CD4-positive, alpha-beta T cell treated with Interleukin-15 for 4 hours (primary cell): ENCODE measurements at places on chromosomes 1 and 21.

DNA sequence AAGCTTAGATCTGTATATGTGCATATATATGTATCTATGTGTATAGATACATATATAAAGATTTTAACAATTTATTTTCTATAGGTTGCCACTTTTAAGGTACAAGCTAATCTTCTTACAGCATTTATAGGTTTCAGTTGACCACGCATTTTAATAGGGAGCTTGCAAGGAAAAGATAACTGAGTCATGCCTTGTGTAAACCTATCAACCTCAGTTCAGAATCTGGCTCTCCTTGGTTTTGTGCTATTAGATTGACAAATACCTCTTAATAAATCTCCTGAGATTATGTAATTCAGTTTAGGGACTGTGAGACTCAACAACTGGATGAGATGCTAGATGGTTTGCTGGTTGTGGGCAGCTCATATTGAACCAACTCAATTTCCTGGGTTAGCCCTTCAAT is 114.7 kb upstream of the SERBP1 start:
- DNase-seq, result no peak

- DNase-seq, result no peak
Measured at GRCh38 chr1:168416220-168416619, 127.6 kb downstream of the XCL2 start.

DNA sequence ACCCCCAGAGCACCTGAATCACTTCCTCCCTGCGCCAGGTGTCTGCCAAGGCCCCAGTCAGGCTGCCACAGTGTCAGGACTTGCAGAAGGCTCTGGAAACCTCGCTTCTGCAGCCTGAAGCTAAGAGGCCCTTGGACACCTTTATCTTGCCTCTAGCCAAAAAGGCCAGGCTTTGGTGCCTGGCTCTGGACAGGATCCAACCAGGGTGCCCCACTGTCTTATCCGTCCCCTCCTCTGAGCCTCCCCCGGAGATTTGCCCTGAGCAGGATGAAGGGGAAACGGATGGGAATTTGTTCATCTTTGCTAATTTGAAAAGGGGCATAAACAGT is 12.8 kb upstream of the CLSTN1 start:
- DNase-seq, result no peak

DNA sequence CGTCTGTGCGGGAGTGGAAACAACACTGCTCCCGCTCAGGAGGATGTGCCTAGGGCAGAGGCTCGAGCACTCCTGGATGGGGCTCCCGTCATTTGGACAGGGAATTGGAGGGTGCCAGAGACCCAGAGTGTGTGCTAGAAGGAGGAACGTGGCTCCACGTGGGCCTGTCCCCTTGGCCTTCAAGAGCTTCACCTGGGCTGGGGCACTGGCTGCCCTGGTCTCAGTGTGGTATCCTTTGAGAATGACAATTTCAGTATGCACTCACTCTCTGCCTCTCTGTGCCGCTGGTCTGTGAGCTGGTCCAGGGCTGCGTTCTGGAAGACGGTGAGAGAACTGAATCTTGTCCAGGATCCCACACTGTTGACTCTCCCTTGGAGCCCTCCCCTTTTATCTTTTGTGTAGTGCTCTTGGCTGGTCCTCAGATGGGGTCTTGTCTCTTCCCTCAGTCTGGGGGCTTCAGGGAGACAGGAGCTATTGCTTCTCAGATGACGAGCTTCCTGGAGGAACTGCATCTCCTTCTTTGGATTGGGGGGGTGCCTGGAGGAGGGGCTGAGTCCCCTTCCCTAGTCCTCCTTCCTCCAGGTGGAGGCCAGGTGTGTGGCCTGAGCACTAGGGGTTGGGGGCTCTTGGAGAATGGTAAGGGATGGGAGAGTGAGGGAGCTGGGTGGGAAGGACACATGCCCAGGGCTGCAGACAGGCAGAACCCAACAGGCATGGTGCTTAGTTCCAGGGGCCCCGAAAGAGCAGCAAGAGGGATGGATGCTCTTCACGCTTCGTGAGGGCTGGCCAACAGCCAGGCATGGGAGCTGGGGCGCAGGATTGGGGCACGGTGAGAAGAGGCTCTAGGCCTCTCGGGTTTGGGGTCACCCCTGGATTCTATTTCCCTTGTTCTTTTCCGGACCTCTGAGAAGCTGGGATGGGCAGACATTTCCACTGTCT is 14.8 kb upstream of the ETV3L start:
- no peak for DNase-seq

- DNase-seq, result no peak
Measured at GRCh38 chr1:31482482-31483011, 69.5 kb downstream of the SERINC2 start.

GRCh38 chr21:38821248-38821647 is 15.5 kb downstream of the ETS2 start:
- no peak for DNase-seq

DNA sequence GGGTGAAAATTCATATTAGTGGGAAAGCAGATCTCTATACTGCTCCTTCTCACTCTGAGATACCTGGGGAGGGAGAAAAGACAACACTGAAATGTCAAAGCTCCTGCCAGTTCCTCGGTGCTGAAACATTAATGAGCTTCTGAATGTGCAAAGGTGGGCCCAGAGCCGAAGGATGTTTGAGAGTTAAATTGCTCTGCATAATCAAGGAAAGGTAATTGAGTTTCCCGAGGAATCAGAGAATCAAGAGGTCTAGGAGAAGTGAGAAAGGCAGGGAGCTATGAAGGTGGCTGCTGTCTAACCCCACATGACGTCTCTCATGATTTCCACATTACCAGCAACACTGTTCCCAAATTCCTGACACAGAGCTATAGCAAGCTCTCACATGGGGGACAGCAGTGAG is 346.7 kb downstream of the SMYD3 start:
- DNase-seq, result no peak

DNA sequence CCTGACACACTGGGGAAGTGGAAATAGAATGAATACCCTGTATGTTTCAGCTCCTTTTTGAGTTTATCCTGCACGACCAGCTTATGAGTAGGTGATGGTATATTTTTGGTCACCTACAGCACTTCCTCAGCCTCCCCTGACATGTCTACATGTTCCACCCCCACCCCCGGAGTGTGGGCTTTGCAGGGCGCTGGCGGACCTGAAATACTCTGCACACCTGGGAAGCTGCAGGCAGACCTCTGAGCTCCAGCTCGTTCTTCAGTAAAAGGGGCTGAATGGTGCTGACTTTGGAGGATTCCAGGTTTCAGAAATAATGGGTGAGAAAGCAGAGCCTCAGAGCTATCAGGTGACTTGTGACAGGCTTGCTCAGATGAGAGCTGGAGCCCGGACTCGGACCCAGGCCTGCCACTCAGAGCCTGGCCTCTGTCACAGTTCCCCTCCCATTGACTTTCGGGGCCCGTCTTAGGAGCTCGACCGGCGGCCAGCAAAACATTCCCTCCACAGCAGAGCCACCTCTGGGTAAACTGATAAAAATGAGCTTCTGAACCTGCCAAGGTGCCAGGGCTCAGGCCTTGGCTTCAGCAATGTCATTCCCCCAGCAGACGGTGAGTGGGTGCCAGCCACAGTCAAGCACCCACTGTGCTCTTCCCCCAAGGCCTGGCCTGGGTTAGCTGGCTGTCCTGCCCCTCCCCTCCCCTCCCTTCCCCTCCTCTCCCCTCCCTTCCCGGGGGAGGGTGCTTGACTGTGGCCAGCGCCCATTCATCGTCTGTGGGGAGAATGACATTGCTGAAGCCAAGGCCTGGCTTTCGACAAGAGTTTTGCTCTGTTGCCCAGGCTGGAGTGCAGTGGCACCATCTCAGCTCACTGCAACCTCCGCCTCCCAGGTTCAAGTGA is 30.1 kb downstream of the DOP1B start:
- DNase-seq, result no peak

DNA sequence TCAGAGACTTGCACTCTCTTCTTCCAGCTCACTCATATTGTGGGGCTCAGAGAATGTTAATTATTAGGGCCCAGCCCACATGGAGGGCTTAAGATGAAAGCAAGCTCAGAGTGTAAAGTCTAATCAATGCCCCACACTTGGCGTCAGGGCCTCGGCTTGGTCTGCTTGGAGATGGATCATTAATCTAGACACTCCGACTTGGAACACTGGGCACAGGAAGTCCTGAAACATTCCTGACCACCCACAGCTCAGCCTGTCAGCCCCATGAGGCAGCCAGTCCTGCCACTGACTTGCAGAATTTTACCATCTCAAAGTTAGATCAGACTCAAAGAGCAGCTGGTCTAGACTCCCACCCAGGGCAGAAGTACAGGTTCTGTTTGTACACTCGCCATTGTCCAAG is 69.8 kb upstream of the TRABD2B start:
- DNase-seq, result no peak

DNA sequence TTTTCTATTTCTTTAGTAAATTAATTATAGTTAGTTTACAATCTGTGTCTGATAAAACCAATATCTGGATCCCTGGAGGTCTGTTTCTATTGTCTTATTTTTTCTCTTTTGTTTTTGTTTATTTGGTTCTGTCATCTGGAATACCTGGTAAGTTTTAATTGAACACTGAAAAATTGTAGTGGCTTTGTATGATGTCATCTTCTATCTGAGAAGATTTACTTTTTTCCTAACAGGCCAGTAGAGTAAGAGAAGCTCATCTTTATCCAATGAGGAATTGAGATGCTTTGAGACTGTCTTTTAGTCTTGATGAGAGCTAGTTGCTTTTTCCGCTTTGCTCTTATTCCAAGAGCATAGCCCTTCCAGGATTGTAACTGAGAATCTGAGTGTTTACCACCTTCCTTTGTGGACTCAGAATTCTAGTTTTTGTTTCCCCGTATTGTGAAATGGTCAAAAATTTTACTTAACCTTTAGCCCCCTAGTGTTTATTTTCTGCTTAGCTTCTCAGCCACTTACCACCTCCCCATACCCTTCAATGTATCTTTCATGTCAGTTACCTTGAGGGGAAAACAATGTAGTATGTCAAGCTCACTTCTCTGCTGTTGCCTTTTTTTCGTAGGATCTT is 25.0 kb downstream of the PTGFRN start:
- DNase-seq, result peak; percentile 36

GRCh38 chr1:90970208-90970607 is 51.6 kb downstream of the ZNF644 start:
- no peak for DNase-seq

DNA sequence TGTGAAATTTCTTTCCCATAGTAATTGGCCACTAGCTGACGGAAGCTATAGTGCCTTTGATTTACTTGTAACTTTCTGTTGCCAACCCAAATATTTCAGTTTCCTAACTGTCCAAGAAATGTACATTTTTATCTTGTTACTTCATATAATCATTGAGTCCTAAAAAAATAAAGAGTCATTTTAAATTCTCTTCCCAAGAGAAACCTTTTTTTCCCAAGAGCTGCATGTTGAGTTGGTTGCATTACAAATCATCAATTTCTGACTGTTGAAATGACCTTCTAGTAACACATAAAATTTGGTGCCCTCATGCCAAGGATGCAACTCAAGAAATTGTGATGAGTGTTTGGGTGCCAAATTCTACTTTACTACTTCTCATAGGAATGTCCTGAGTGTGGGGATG is 61.0 kb downstream of the HMCN1 start:
- no peak for DNase-seq

GRCh38 chr1:3134381-3135072 is 65.5 kb downstream of the PRDM16 start:
- no peak for DNase-seq

DNA sequence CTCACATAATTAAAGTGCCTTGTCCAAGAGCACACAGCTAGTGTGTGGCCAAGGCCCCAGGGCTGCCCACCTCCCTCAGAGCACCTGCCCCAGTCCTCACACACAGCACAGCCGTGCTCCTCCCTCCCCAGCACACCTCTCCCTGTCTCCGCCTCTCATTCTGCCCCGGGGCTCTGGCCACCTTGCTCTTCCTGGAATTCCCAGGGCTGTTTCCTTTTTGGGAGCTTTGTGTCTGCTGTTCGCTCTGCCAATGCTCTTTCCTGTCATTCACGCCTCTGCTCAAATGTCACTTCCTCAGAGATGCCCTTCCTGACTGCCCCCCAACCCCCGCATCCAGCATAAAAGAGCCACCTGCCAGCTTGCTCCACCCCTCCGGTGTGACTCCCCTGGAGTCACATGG is 13.3 kb downstream of the SLC6A17 start:
- DNase-seq, result no peak

GRCh38 chr1:206824331-206824730 is 41.1 kb upstream of the IL20 start:
- no peak for DNase-seq

DNA sequence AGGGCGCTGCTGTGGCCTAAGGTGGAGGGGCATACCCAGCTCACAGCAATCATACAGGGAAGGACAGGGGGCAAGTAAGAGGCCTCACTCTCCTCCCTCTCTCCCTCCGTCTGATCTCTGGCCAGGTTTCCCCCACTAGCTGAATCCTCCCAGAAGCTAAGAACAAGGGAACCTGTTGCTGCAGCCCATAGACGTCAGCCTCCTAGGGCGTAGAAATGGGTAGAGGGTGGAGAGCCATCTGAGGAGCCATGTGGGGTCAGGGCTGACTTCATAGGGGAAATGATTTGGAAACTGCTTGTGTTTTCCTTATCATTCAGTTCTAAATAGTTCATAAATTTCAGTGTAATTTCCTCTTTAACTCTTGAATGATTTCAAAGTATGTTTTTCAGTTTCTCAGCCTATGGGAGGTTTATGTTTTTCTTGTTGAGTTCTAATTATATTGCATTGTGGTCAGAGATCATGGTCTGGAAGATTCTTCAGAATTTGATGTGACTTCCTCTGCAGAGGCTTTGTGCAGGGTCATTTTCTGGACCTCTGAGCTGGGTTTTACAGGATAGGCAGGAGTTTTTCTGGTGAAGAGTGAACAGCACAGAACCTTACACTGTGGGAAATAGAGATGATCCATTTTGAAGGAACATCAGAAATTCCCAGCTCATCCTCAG is 2.3 kb upstream of the MOB3C start:
- no peak for DNase-seq

GRCh38 chr1:21552715-21553114 is 43.5 kb downstream of the ALPL start:
- no peak for DNase-seq

DNA sequence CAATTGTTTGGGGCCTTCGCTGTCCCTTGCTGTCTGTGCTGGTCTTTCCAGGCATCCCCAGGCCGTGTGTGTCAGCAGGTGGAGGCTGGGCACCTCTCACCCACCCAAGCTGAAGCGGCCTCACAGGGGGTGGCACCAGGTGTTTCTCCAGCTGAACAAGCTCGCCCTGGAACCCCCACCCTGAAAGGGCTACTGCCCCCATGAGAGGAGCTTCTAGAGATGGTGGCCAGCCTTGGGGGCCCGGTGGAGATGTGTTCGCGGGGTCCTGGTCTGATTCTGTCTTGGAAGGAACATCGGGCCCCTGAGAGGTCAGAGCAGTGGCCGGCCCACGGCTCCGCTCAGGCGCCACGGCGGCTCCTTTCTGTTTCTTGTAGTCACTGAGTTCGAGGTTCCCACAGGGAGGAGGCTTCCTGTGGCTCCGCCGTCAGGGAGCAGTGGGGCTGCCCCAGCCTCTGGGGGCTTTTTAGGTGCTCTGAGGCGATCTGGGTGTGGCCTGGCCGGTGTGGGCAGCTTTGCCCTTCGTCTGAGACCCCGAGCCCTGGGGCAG is 46.9 kb downstream of the SKI start:
- no peak for DNase-seq

DNA sequence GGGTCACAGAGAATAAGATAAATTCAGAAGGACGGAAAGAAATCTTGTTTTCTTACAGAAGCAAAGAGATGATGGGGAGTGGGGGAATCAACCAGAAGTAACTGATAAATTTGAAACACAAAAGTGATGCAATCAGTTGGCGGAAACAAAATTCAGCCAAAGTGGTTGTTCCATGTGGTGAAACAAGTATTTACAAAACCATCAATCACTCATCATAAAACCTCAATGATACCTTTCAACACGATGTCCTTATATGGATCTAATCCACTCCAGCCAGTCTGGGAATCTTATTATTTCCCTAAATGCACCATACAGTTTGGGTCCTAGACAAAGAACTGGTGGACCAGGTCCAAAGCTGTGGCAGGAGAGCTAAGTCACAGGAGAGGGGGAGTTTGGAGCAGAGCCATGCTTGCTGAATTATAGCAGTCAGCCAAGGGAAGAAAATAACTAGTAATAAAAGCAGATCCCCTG is 303.8 kb upstream of the LRRC7 start:
- no peak for DNase-seq
